ENCODE measurements at places on chromosomes 6 and 20.

GRCh38 chr6:167578371-167578901, 248.3 kb upstream of the AFDN start:
- no peak for DNase-seq

- DNase-seq = no peak
These were observed 372.7 kb upstream of the RGS17 start for GRCh38 chr6:153503810-153504209.

GRCh38 chr20:60693496-60694133, 558.4 kb upstream of the CDH4 start:
- DNase-seq = no peak

- no peak for DNase-seq
These were observed 70.7 kb downstream of the MAP3K7 start for GRCh38 chr6:90516074-90516660.

- DNase-seq = peak; percentile 57
These were observed 32.8 kb downstream of the PSMB9 start for GRCh38 chr6:32886681-32887383.

DNA sequence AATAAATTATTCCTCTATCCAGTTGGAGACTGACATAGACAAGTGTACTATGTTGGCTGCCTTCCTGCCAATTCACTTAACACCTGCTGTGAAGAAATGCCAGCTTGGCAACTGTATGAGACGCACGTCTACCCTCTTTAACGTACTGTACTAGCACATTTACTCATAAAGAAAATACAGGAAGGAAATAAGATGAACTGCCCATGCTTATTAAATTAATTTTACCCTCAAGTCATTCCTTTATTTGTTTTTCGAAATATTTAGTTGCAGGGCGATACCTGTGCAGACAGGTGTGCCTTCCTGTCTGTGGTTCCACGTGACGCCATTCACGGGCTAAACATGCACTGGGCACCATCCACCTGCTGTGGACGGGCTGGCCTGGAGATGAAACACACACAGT, 52.0 kb downstream of the PSMG4 start:
- no peak for DNase-seq

GRCh38 chr6:2448826-2449571, 203.6 kb upstream of the GMDS start:
- peak; percentile 73 for DNase-seq

GRCh38 chr6:111653434-111653833, 47.8 kb upstream of the TRAF3IP2 start:
- no peak for DNase-seq

DNA sequence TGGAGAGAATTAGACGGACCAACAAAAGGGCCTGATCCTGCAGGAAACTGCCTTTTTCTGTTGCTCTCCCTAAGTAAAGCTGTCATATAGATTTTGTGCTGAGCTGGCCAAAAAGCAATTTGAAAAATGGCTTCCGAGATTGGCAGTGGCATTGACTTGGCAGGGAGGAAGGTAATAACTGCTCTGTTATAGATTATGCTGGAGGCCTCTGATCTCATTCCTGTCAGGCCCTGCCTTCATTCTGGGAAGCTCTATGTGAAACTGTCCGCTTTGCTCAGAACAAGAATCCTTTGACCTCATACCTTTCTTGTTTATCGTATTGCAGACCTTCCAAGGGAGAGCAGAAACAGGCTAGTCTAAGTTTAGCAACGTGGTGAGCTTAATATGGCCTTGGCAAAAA, 234.4 kb downstream of the PHACTR1 start:
- DNase-seq = no peak

- DNase-seq = no peak
These were observed 93.8 kb upstream of the BCLAF1 start for GRCh38 chr6:136383268-136383937.

DNA sequence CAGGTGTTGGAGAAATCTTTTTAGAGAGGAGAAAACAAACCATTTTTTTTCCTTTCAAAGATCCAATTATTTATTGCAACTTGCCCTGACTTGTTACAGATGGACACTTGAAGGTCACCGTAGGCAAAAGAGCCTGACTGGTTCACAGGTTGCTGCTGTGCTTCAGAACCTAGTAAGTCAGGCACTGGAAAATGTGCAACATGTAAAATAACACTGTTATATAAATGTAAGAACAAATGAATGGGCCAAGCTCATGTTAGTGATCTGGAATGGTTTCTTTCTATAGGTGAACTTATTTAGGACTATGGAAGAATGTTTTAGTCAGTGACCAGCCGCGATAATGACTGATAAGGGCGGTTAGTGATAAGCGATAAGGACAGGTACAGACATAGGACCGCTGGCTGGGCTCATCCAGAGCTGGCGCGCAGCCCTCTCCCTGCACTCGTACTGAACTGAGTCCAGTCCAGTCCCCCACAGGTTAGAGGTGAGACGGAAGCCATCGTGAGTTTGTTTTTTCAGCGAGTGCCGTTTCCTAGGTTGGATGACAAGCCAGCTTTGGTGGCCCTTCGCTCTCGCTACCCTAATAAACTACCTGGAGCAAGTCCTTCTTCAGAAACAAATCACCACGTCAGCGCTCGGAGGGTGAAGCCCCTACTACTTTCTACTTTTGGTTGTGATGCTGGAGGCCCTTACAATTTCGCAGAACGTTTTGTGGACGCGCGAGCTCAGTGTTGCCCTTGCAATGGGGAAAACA, 94.4 kb upstream of the PRDM1 start:
- peak; percentile 5 for DNase-seq

DNA sequence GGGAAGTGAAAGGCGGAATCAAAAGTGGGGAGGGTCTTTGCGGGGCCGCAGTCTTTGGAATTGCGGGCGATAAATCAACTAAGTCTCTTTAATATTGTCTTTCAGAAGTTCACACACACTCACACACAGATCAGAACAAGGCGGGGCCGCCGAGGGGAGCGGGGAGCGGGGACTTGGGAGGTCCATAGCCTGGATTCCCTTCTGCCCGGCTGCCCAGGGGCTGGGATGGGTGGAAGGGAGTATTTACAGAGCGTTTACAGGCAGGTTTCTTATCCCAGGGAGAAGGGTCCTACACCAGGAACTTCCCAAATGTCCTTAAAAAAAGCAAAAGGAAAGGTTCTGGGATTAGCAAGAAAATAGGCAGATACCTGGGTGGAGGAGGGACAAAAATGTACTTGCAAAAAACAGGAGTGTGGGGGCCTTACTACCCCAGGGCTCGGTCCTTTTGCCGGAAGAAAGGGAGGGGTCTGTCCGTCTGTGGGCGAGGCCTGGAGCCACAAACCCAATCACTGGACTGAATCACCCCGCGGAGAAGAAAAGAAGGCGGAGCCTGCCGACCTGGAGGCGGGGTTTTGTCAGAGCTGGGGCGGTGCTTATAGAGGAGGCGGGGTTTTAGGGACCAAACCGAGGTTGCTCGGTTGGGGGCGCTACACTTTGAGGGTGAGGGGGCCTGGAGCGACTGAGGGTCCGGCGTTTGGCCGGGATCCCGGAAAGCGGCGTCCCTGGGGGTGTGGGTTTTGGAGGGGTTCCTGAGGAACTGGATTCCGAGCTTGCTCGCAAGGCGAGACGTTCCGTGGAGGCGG, 3.2 kb downstream of the PRRT1 start:
- no peak for DNase-seq

- no peak for DNase-seq
These were observed 603.1 kb downstream of the HACE1 start for GRCh38 chr6:104256646-104257045.

DNA sequence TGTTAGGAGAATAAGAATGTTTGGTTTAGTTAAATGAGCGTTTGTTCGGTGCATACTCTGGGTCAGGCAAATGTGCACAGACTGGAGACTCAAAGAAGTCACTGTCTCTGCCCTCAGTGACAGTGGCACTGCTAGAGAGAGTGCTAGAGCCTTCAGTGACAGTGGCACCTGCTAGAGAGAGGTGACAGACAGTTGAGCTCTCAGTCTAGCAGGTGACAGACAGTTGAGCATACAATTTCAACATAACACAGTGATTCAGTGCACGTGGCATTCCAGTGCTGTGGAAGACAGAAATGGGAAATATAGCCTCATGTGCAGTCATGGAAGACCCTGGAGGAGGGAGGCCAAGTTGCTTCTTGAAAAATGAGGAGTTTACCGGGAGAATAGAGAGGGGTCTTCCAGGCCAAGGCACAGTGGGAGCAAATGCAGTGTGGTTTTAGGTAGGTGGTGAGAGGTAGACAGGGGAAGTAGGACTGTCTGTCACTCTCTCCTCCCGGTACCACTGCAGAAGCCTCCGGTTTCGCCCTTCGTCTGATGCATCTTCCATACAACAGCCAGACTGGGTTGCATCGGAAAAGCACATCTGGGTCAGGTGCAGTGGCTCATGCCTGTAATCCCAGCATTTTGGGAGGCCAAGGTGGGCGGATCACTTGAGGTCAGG, 107.9 kb upstream of the CLDN20 start:
- DNase-seq = no peak

Data from GM03348 (cell line).